ENCODE measurements at places on chromosomes 6 and 20. TPM values are rescaled to one million over a fixed set of nuclear protein-coding genes. Genes with fewer than 3 reads are reported as not detected.
A peak's percentile ranks its signal among the peaks of the same experiment; 100 is the strongest.

Gene OXT
- total RNA-seq = not detected

DNA sequence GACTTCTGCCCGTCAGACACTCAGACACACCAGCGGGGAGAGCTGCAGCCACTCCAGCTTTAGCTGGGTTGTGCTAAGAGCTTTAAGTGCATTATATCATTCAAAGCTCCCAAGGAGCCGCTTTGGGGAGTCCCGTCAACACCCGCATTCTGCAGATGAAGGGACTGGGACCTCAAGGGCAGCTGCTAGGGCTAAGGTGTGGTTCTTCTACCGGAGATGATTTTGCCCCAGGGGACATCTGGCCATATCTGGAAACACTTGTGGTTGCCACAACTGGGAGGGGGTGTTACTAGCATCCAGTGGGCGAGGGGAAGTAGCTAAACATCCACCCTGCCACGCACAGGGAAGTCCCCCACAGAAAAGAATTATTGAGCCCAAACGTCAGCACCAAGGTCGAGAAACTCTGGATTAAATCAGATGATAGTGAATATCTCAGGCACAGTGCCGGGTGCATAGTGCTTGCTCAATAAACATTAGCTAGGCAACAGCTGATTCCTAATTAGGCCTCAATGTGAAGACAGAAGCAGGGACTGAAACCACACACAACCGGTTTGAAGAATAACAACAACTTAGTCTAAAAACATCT lies 29.6 kb downstream of the PMEPA1 start:
- DNase-seq = no peak

- DNase-seq = no peak
Observed at GRCh38 chr6:2468601-2468955, 223.2 kb upstream of the GMDS start.

GRCh38 chr6:126821706-126822105 lies 296.8 kb upstream of the RSPO3 start:
- DNase-seq = no peak

Gene SEL1L2
- not detected for total RNA-seq

DNA sequence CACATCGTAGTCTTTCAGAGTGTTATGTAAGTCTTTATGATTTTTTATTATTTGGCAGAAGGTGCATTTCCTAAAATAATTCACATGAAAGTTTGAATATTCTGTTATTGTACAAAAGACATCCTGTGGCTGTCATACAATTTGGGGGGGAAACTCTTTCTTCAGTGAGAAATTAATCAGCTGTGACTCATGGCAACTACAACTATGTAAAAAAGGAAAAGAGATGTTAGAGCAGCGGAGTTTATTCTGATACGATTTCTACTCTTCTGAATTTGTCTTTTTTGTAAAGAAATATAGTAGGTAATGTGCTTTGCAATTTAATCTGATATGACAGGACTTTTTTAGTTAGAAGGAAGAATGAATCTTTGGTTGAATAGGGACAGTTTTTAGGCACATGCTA lies 14.2 kb downstream of the COL19A1 start:
- DNase-seq = no peak

Gene MEP1A
- 0.10 TPM for total RNA-seq

DNA sequence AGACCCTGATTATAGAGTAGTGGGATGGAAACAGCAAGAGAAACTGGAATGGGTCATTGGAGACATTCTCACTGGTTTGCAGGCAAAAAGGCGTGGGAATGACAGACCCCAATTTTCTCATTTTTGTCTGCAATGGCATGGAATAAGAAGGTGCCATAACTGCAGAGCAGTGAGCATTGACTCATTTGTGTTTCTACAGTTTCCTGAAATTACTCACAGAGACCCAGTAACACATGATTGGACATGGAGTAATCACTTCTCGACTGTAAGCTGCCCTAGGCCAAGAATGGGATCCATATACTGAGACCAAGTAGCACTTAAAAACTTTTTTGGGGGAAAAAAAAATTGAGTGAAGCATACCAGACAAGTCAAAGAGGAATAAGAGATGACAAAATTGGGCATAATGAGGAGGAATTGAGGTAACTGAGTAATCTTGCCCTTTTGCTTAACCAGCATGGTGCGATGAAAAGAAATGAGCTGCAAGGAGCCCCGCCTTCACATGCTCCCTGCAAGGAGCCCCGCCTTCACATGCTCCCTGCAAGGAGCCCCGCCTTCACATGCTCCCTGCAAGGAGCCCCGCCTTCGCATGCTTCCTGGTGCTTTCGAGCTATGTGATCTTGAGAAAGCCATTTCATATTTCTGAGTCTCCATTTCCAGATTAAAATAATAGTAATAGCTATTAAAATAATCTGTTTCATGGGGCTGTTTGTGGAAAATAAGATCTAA lies 44.1 kb downstream of the NHSL1 start:
- DNase-seq = no peak

- DNase-seq = peak; percentile 63
Observed at GRCh38 chr6:150417899-150418826, 49.4 kb downstream of the IYD start.

- DNase-seq = no peak
Observed at GRCh38 chr6:159493898-159494585, 199.0 kb downstream of the SOD2 start.

- DNase-seq = no peak
Observed at GRCh38 chr6:36461646-36462045, 18.8 kb downstream of the KCTD20 start.

Gene ABHD16B
- total RNA-seq = not detected

Gene CLDN20
- total RNA-seq = not detected

Gene TCF19
- total RNA-seq = 22.2 TPM

DNA sequence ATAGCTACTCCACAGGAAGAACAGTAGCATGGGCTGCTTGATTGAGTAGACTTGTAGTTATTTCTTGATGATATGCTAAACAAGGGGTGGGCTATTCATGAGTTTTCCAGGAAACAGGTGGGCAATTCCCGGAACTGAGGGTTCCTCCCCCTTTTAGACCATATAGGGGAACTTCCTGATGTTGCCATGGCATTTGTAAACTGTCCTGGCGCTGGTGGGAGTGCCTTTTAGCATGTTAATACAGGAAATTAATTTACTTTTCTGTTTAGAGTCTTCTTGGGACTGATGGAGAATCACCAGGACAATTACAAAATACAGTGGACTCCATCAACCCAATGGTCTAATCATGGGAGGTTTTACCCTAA lies 22.7 kb downstream of the CYP24A1 start:
- no peak for DNase-seq

Gene ZBTB12
- total RNA-seq = 6.0 TPM
